ENCODE measurements at places on chromosomes 13 and 19. TPM values are rescaled to one million over a fixed set of nuclear protein-coding genes. Genes with fewer than 3 reads are reported as not detected.

Gene KLK1
- total RNA-seq, result not detected

Gene BRME1
- total RNA-seq, result 0.87 TPM

Gene SIGLEC9
- not detected for total RNA-seq

Gene HTR2A
- total RNA-seq, result 0.31 TPM

Measured in aortic smooth muscle cell (primary cell).